Activated T-cell treated with anti-CD3 and anti-CD28 coated beads for 48 hours (primary cell): ENCODE measurements at places on chromosomes 13 and 19.

DNA sequence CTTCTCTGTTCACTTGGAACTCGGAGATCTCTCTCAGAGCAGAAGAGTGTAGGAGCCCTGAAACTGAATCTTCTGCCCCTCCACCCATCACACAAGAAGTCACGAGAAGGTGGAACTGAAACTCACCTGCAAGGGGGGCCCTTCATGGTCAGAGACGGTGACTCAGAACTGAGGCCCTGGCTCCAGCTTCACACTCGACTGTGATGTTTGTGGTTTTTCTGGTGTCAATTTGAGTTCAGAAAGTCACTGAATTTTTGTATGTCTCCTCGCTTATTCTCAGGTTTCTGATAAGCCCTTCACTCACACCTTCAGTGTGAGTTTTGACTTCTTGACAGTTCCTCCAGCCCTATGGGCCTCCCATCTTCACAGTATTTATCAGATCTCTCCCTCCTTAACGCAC lies 23.1 kb downstream of the SIGLEC5 start:
- peak; percentile 33 for DNase-seq

DNA sequence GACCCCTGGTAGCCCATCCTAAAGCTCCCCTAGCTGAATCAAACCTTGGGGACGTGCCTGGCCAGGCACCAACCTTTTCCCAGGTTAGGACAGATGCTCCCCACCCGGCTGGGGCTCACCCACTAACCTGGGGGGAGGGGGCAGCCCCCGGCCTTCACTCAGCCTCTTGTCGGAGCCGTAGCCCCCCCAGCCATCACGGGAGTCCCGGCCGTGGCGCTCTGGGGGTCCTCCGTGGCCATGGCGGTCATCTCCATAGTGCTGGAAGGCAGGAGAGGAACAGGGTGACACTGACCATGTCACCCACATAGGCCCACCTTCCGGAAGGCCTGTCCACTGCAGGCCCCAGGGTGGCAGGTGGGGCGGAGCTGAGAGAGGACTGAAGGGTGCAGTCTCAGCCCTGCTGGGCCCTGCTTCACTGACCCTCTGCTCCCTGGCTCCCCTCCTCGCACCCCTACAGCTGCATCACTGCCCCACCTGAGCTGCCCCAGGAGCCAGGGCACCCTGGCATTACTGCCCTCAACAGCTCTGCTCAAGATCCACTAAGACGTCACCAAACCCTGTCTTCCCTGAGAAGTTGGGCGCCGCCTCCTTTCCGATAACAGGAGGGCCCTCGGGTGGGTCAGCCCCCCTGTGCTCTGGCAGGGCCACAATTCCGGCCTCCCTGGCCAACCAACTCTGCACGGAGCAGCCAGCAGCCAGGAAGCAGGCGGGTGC lies 22.6 kb upstream of the TINCR start:
- DNase-seq = no peak

DNA sequence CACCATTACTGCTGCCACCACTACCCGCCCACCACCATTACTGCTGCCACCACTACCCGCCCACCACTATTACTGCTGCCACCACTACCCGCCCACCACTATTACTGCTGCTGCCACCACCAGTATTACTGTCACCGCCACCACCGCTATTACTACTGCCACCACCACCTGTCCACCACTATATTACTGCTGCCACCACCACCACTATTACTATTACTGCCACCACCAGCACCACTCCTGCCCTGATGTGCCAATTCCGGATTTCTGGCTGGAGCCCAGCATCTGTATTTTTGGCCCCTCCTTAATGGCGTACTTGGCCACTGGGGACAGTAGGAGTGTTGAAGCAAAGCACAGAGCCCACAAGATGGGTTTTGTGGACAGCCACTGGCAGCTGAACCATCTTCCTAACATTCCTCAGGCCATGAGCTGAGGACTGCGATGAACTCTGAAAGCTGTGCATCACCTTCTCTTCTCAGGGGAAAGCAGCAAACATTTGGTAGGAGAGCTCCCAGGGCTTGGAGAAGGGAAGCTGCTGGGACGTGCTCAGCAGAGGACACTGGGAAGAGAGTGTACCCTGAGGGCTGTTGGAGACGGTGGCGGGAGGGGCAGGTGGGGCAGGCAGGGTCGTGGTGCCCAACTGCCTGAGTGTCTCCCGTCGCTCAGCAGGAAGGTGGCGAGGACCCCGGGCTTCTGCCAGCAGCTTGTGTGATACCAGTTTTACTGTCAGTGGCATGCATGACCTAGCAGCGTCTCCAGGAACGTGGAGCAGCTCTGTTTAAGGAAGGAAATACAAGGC lies 23.0 kb downstream of the CUL4A start:
- no peak for DNase-seq

DNA sequence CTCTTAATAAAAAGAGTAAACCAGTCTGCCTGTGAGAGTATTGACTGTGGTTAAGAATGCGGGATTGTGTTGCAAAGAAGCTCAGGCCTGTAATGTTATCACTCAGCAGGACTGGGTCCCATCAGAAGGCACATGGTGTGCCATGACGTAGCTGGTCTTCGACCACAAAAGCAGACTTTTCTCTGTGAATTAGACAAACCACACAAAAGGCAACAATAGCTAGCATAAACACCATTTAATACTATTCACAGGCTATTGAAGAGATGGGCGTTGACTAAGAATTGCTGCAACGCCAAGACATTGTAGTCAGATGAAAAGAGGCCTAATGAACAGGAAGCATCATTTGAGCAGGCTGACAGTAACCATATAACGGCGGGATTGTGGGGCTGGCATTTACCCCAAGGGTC lies 235.6 kb upstream of the SOX21 start:
- no peak for DNase-seq

GRCh38 chr13:103140001-103140671 lies 73.9 kb upstream of the SLC10A2 start:
- no peak for DNase-seq

DNA sequence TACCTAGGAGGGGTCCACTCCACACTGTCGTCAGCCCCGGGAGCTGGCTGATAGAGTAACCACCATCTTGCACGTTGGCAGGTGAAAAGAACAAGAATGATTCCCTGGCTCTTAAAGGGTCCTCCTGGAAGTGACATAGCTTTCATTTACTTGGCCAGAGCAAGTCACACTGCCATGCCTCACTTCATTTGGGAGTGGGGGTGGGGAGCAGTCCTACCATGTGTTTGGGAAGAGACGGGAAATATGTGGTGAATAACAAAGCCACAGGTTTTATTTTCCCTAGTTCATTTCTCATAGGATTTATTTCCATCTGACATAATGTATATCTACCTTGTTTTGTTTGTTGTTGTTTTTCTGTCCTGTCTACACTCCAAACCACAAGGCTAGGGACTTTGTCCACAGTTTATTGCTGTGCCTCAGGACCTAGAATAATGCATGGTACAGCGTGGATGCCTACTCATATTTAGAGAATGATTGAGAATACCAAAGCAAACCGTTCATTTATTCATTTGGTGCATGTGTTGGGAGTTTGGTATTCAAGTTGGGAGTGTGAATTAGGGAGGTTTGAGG lies 26.8 kb downstream of the UBAC2 start:
- DNase-seq = no peak

GRCh38 chr13:25167382-25168174 lies 4.5 kb downstream of the AMER2 start:
- DNase-seq = no peak

DNA sequence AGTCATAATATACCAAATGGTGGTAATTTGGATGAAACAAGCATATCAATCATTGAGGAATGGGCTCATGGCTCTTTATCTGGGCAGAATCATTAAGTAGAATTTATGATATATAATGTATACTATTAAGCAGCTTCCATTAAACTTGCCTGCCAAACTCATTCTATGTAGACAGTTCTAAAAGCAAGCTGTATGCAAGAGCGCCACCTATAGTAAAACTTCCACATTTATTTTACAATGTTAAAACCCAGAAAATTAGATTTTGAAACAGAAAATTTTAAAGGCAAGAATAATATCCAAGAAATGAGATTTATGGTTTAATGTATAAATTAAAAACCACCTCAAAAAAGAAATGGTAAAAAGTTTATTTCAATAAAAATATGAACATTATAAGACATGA lies 161.5 kb downstream of the MZT1 start:
- DNase-seq = no peak

- no peak for DNase-seq
Observed at GRCh38 chr19:35455616-35456201, 7.7 kb downstream of the FFAR2 start.

- peak; percentile 47 for DNase-seq
Observed at GRCh38 chr19:10760273-10760944, 42.5 kb downstream of the DNM2 start.

GRCh38 chr19:20051841-20052768 lies 12.8 kb upstream of the ZNF682 start:
- peak; percentile 56 for DNase-seq

GRCh38 chr19:32895384-32895783 lies 25.8 kb upstream of the SLC7A9 start:
- DNase-seq = no peak

DNA sequence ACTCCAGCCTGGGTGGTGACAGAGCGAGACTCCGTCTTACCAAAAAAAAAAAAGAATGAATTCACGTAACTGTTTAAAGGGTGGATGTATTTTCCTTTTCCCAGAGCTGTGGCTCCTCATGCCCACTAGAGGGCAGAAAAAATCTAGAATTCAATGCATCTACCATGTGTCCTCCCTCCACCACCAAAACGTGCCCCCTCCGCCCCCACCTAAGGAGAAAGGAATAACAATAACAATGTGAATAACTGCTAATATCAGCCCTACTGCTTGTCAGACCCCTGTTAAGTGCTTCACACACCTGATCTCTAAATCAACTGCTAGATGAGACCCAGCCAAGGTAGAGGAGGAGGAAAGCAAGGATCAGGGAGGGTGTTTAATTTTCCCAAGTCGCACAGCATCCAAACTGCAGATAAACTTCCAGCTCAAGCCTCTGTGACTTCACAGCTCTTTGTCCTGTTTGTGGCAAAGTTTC lies 20.2 kb upstream of the PNMA8B start:
- no peak for DNase-seq

DNA sequence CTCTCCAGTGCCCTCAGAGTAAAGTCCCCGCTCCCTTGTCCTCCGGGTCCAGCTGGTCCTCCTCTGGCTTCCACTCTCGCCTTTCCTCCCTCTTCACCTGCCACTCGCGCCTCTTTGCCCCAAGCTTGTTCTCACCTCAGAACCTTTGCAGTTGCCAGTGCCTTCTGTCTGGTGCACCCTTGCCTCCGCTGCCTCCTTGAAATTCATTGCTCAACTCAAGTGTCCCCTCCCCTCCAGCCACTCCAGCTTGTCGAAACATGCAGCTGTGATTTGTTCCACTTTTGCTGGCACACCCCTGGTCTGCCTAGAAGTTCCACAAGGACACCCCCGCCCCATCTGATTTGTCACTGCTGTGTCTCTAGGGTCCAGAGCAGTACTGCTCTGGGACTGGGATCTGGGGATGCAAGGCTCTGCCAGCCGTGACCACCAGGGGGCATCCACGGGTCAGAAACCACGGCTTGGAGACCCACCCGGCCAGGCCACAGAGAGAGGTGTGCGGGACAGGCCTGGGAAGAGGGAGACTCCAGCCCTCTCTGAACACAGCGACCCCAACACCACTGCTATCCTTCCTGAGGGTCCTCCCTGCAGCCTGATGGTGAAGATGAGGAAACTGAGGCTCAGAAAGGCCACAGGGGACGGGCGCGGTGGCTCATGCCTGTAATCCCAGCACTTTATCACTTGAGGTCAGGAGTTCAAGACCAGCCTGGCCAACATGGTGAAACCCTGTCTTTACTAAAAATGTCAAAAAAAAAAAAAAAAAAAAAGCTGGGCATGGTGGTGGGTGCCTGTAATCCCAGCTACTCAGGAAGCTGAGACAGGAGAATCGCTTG lies 49.9 kb downstream of the AP1M1 start:
- DNase-seq = peak; percentile 80

DNA sequence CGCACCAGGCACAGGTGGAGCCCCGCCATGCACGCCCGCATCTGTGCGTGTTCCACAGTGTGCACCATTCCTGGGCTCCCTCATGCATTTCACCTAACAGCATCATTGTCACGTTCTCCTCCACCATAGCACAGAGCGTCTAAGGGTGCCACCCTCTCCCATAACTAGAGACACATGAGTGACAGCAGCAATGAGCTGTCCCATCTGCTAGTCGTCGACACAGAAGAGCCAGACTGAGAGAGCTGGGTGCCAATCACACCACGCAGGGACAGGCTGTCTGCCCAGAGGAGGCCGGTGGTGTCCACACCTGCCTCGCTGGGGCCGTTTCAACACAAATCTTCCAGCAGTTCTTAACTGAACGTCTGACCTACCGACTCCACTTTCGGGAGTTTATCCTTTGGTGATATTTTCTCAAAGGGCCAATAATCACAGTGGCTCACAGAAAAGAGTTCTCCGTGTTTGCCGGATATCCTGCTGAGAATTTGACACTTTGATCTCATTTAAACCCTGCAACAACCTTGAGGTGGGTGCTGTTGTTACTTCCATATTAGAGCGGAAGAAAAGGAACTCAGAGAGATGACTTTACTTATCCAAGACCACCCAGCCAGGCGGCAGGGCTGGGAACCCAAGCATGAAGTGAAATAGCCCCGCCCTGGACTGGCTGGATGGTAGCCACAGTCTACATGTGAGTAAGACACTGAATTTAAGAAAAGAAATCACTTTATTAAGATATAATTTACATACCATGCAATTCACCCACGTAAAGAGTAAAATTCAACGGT lies 16.2 kb downstream of the CLEC11A start:
- DNase-seq = no peak

DNA sequence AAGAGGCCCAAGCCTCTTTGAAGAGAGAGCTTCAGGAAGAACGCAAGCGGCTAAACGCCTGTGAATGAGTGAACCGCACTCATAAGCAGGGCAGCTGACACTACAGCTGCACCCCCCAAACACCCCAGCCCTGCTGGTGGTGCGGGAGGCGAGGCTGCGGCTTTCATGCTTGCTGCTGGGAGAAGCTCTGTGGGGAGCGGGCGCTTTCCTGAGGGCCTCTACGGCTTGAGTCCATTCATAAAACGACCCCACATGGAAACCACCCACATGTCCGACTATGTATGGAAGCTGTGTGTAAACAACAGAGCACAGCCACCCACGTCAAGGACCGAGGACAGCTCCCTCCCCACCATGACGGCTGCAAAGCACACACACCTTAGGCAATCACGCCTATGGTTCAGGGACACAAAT lies 5.5 kb downstream of the AP3D1 start:
- no peak for DNase-seq

DNA sequence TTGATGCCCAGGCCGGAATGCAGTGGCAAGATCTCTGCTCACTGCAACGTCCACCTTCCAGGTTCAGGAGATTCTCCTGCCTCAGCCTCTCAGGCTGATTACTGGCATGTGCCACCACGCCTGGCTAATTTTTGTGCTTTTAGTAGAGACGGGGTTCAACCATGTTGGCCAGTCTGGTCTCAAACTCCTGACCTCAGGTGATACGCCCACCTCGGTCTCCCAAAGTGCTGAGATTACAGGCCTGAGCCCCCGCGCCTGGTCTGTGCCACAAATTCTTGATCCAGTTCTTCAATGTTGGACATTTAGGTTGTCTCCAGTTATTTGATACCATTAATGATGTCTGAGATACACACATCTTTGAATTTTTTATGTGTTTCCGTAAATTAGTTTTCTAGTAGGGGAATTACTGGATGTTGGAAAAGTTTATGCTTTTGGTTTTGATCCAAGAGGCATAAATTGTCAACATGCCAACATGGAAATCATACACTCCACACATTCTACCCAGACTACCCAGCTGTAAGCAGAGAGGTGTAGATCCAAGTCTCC lies 525 bp upstream of the COG3 start:
- DNase-seq = no peak

GRCh38 chr19:55070466-55071128 lies 5.1 kb upstream of the EPS8L1 start:
- no peak for DNase-seq
